ENCODE measurements at places on chromosomes 5 and 9.

- DNase-seq = no peak
These were observed 129.8 kb downstream of the TMEM174 start for GRCh38 chr5:73302797-73303147.

DNA sequence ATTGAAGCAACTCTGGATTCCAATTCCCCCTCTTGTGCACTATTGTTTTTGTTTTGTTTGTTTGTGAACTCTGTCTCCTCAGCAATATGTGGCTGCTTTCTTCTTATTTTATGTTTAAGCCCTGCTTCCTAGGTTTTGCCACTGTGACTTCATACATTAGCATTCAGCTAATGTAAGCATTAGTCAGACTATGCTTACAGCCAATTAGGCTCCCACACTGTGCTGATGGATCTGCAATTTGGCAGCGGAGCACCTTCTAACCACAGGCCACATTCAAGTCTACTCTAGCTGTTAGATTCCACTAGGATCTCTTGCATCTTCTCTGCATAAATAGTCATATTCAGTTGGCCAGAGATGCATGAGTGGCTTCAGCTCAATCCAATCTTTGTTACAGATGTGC, 9.6 kb upstream of the BICD2 start:
- DNase-seq = no peak

DNA sequence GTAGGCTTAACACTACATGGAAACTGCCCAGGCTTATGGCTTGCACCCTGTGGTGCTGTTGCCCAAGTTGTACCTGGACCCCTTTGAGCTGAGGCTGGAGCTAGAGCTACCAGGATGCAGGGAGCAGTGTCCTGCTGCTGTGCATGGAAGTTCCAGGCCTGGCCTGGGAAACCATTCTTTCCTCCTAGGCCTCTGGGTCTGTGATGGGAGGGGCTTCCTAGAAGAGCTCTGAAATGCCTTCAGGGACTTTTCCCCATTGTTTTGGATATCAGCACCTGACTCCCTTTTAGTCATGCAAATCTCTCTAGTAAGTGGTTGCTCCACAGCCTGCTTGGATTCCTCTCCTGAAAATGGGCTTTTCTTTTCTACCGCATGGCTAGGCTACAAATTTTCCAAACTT, 7.9 kb upstream of the HRH2 start:
- DNase-seq = no peak

DNA sequence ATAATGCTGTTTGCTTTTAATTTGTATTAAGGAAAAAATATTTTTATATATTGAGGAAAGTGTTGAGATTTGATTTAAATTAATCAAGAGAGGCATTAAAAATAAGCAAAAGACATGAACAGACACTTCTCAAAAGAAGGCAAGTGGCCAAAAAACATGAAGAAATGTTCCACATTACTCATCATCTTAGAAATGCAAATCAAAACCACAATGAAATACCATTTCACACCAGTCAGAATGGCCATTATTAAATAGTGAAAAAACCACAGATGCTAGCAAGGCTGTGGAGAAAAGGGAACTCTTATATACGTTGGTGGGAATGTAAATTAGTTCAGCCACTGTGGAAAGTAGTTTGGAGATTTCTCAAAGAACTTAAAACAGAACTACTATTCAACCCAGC, 45.9 kb downstream of the RANBP17 start:
- no peak for DNase-seq

- DNase-seq = no peak
These were observed 1.6 kb downstream of the TEX48 start for GRCh38 chr9:114680259-114681001.

GRCh38 chr9:93730648-93731047, 154.3 kb downstream of the PHF2 start:
- no peak for DNase-seq

DNA sequence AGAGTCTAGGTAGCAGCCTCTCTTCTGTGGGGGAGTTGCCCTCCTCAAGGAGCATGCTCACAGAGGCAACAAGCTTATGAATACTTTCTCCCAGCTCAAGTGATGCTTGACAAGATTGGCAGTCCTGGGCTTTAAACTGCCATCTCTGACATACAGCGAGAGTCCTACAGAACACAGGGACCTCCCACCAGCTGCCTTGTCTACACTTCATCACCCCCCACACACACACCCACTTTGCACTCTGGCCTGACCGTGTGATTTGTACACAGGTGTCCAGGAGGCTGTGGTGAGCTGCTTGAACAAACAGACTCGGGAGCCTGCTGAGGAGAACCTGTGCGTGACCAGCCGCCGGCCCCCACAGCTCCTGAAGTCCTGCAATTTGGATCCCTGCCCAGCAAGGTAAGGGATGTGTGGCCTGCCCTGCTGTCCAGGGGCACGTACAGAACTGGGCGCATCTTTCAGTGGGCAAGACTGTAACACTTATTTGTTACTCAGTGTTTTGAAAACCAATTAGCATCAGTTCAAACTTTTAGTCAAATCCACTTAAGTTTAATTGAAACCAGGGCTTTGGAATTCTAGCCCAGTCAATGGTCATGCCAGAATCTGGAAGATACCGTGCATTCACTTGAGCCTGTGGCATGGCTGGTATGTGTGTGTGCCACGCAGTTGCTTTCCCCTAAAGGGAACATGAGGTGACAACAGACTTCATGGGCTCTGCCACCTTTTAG, 247.5 kb downstream of the ADAMTSL1 start:
- no peak for DNase-seq
